Activated naive CD4-positive, alpha-beta T cell treated with anti-CD3 and anti-CD28 coated beads, Interleukin-2, amount 50 U/mL, for 72 hours (primary cell): ENCODE measurements at places on chromosomes 3 and 15.

- no peak for DNase-seq
Measured at GRCh38 chr3:16468336-16469098, 45.0 kb downstream of the RFTN1 start.

DNA sequence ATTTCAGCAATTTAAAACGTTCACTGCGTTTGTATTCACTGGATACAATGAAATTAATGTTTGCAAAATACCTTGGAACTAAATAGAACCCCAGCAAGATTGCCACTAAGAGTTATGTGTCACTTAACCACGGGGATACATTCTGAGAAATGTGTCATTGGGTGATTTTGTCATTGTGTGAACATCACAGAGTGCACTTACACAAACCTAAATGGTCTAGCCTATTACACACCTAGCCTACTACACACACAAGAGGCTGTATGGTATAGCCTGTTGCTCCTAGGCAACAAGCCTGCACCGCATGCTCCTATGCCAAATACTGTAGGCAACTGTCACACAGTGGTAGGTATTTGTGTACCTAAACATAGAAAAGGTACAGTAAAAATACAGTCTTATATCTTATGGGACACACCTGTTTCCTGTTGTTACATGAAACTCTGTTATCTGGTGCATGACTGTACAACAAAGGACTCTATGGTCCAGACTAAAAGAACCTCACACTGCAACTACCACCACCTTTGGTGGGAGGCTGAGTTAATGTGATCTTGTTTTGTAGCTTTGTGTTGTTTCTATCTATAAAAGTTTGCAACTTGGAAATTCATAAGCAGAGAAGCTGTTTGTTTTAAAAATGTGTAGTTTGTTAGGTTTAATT lies 92.2 kb upstream of the NTRK3 start:
- no peak for DNase-seq

DNA sequence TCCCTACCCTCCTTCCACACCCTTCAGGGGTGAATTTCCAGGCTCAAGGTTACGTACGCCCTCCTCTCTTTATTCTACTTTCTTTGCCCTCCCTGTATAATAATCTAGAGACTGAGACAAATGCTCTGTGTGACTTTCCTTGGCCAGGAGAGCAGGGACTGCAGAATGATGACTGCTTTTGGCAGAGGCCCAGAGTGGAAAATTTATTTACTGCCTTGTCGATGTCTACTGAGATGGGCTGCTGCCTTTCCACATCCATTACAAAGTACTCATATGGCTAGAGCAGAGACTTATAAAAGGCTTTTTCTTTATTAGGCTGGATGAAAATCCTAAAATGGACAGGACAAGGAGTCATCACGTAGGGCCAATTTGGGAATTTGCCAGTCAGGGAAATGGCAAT lies 576.2 kb downstream of the TUSC7 start:
- no peak for DNase-seq

DNA sequence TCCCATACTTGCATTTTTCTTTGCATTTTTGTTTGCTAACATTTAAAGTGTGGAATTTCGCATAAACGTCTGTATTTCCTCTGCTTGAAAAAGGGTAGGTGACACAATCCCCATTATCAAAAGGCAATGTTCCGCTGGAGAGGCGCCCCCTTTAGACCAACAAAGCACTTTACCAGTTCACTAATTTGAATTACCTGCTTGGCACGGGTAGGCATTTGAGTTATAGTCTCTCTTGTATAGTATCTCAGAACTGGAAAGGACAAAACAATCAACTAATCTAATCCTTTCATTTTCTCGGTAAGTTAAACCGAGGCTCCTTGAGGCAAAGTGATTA lies 775 bp upstream of the CCDC39 start:
- no peak for DNase-seq

GRCh38 chr3:56836276-56837163 lies 34.8 kb upstream of the ARHGEF3 start:
- DNase-seq, result no peak

DNA sequence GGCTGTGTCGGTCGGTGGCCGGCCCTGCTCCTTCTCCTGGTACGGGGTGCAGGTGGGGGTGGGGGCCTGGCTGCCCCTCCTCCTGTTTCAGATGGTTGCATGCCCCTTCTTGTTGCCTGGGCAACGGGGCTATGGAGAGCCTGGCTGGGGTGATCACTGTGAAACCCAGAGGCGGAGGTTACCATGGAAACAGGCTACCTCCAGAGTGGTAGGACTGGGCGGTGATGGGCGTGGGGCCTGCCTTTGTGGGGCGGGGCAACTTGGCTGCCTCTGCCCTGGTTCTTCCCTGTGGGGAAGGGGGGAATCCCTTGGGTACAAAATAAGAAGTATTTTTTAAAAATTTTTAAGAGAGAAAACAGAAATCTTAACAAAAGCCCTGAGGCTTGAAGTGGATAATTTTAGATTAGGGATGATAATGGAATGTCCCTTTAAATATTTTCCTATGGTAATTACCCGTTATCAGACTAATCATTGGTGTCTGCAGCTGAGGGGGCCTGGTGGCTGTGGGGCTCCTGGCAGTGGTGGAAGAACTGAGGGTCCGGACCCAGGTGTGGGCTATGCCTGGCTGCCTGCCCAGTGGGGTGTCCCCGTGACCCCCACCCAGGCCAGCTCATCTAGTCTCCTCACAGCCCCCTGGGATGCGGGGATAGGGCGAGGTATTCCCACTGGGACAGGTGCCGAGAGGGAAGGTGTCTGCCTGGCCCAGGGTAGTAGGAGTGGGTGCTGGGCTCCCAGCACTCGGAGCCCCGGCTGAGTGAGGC lies 32.5 kb downstream of the PLXNA1 start:
- DNase-seq, result no peak

DNA sequence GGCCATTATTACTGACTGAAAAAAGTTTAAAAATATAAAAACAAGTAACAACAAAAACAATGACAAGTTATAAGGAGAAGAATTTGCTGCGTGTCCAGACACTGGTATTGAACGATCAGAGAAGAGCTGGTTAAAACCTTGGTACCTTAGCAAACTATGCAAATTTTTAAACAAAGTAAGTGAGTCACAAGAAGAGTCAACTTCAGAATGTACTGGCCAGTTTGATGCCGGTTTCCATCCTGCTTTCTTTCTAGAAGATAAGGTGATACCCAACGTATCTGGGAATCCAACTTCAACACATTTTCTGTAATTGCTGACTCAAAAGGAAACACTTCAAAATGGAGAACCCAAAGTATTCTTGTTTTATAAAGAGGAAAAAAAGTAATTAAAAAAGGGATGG lies 49.8 kb downstream of the RUBCN start:
- no peak for DNase-seq

- DNase-seq, result no peak
Measured at GRCh38 chr15:29556380-29556779, 265.9 kb downstream of the TJP1 start.

DNA sequence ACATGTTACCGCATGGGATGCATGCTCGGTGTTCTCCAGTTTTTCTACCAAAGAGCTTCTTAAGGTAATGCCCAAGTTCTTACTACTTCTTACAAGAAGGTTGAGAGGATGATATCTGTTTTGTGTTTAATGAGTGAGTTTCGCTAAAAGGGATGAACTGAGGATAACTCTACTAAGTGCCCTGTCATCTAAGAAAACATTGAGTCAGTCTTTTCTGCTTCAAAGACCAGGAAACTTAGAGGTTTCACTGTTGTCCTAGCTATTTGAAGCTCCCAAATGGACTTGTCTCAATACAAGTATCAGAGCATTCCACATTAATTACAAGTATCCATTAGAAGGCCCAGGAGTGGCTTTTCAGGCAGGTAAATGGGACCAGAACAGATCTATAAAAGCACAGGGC lies 296.2 kb downstream of the KBTBD8 start:
- DNase-seq, result no peak

DNA sequence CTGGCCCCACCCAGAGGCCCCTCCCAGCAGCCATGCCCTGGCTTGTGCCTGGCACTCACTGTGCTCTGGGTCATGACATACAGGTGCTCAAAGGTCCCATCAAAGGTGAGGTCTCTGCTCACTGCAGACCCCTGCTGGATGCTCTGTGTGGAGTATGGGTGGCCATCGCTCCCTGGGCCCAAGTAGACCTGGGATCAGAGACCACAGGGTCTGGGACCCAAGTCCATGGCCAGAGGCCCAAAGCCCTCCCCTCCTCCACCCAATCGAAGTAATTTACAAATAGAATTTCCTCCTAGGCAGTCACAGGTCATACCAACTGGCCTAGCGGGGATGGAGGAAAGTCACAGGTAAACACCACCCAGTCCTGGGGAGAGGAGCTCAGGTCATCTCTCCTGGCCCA lies 7.6 kb downstream of the PLXNB1 start:
- no peak for DNase-seq

DNA sequence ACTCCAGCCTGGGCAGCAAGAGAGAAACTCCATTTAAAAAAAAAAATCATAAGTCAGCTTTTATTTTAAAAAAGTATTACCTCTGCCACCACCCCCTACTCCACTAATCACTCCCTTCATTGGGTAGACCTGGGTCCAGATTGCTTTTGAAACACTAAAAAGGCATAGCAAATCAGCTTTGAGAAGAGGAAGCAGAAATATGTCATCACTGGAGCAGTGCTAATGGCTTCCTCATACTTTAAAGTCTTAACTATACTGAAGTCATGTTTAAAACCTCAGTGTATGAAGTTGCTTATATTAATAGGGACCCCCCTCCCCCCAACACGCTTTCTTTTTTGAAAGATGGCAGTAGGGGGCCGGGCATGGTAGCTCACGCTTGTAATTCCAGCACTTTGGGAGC lies 1.0 kb upstream of the HTR3D start:
- no peak for DNase-seq

GRCh38 chr3:9508781-9509180 lies 44.8 kb downstream of the LHFPL4 start:
- DNase-seq, result no peak

DNA sequence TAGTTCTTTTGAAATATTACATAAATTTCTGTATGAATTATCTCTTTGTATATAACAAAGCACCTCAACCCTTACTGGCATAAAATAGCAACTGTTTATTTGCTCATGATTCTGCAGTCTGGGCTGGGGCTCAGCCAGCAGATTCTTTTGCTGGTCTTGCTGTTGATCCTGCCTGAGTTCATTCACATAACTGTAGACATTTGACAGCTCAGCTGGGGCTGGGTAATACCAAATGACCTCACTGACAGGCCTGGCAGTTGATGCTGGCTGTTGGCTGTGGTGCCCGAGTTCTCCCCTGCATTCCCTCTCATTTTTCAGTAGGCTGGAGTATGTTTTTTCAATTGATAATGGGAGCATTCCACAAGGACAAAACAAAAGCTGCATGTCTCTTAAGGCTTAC lies 449.9 kb upstream of the GOLIM4 start:
- DNase-seq, result no peak

DNA sequence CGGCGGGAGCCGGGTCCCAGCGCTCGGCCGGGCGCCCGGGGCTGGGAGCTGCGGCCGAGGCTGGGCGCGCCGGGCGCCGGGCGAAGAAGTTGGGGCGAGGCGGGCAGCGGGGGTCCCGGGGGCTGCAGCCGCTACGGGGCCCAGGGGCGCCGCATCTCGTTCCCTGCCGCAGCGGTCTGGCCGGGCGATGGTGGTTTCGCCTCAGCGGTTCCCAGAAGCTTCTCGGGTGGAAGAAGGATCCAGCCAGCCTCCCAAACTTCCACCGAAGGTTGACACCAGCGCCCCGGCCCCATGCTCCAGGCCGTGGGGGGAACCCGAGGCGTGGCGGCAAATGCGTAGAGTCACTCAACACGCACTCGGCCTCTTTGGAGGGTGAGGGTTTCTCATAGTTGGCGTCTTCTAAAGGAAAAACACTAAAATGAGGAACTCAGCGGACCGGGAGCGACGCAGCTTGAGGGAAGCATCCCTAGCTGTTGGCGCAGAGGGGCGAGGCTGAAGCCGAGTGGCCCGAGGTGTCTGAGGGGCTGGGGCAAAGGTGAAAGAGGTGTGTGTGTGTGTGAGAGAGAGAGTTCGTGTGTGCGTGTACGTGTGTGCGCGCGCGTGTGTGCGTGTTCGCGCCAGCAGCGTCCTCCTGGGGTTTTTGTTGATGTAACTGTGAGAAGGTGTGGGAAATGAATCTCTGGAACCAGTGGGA lies 940 bp downstream of the BOC start:
- no peak for DNase-seq

DNA sequence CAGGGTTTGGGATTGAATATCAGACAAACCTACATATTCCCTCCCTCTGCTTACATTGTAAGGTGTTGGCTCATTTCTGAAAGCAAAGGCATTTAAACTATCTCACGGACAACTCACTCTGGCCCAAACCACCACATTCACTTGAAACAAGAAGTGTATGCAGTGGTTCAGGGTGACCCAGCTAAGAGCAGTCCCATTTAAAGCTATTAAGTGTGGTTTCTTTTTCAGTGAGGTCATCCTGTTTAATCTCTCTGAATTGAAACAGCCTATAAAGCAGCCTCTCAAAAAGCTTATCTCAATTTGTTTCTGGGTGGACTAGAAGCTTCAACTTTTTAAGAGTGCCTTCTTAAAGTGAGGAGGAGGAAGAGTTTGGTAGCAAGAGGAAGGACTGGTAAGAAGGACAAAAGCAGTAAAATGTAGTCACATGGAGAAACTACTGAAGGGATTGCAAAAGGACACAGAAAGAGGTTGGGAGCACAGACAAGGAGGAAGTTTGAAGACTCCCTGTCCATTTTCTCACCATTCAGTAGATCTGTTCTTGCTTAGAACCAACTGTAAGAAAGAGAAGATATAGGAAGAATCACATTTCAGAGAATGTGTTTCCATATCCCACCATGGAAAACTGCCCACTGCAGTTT lies 151.6 kb downstream of the TMCO5A start:
- DNase-seq, result no peak

DNA sequence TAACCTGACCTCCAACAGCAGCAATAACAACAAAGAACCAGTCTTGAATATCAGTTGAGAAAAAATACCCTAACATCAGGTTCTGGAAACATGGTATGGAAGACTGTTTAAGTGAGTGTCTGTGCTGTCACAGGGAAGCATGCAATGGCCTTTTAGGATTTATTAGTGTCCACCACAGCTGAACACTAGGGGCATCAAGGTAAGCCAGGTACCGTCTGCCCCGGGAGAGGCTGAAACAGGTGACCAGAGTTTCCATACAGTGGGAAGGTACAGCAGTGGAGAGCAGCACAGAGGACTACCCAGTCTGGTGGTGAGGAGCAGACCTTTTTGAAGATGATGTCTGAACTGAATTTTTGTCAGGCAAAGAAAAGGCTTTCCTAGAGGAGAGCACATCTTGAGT lies 18.4 kb downstream of the ZDHHC23 start:
- no peak for DNase-seq
